ENCODE measurements at places on chromosomes 7 and 10.

GRCh38 chr7:79949778-79950177, 184.9 kb upstream of the GNAI1 start:
- no peak for DNase-seq

DNA sequence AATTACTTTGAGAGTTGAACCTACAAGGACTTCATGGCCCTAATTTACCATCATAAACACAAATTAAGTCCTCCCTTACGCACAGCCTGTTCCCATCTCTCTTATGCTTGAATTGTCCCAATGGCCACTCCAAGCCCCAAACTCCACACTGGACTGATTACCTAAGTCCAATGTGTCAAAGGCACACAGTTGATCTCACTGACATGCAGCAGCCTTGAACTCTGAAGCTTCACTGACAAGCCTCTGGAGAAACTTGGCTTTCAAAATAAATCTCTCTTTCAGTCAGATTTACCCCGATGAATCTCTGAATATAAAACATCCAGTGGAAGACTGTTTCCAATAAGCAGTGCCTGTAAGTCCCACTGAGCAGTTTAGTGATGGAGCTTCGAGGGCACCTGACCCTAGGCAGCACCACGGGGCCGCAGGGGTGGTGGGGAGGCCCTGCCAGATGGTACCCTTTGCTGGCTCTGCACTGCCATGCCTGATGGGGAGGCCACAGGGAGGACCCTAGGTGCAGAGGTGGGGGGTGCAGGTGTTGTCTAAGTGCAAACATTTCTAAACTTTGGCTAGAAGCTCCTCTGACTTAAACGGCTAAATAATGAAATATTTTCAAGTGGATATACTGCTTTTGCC, 3.3 kb upstream of the MAT1A start:
- DNase-seq = no peak

DNA sequence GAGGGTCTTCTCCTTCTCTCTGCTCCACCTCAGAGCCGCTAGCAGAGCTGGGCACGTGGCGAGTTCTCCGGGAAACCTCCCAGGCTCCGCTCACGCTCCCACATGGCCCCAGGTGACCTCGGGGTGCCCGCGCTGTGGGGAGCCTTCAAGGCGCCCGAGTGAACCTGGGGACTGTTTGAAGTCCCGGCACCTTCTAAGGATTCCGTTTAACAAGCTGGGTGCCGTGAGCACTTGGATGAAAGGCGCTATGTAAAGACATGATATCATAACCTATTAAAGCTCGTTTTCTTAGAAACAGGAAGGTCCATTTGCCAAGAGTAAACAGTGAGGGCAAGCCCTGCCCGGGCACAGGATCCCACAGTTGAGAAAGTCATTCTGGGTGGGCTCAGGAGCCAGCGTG, 15.8 kb upstream of the MYL10 start:
- DNase-seq = no peak

DNA sequence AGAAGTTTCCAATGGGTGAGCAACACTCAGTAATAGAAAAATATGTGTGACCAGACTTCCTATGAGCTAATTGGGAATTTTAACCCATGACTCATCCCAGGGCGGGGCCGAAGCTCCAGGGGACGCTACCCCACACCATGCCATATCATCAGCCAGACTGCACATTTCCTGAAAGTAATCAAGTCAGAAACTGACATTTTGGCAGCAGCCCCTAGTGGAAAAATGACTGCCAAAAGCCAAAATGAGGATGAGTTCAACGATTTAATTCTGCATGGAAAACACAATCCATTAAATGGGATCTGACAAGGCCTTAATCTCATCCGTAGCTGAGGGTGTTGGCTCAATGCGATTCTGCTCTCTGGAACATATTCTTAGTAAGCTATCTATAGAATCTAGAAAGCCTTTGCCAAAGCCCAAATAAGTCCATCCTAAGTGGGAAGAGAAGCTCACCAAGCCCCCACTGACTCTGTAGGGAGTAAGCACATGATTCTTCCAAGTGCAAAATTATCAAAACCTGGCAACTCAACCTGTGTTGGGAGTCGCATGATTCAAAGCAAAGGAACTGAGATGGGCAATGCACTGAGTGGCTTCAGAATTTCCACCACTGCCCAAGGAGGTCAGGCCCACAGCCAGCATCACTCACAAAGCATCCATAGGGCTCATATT, 93.1 kb upstream of the PDE1C start:
- DNase-seq = peak; percentile 96

GRCh38 chr10:20995123-20995987, 98.2 kb upstream of the NEBL start:
- no peak for DNase-seq

DNA sequence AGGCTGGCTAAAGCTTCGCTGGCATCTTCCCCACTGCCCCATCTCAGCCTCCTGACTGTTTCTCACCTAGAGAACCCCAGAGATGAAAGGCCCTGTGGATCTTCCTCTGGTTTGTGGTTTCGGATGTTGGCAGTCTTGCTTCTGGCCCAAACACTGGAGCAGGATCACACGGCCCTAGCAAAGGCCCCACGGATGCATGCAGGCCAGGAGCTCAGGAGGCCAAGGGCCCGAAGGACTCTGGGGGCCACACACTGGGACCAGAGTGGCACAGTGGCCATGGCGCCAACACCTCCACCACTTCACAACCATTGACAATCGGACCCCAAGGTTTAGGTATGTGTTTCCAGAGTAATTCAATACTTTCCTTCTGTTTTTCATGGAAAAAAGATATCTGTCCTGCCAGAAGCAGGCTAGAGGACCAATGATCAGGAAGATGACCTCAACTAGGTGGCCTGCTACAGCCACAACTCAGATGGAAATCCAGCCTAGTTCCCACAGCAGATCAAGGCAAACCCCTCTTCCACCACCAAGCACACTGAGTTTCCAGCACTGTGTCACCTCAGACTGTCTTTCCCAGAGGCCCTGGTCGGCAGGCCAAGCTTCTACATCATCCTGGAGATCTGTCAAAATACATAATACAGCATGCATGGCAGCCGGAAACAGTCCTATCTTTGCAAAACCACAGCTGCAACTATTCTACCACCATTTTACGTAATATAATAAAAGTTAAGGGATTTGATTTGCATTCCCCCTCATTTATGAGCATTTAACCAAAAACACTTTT, 53.0 kb downstream of the CTBP2 start:
- DNase-seq = no peak

DNA sequence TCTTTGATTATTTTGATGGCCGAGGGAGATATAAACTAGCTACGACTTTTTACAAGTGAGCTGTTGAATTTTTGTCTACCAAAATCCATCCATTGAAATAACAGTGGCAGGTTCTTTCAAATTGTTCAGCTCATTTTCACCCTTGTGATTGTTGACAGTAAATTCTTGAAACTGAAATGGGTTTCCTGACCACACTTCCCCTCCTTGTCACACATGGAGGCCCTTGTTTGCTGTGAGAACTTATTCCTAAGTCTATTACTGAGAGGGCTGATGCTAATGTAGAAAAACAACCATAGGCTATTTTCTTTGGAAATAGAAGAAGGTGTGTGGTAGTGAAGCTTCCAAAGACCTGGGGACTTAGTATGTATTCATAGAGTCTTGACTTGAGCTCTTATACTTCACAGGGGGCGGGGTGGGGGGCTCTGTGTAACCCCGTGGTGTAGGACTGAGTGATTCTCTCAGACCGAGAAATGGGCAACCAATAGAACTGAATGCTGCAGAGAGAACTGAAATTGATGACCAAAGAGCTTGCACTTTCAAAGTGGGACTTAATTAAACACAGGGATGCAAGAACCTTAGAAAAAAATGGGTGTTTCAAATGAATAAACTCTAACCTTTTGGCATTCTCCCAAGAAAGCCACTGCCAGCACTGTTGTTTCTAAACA, 718.9 kb downstream of the CCSER2 start:
- no peak for DNase-seq

- DNase-seq = peak; percentile 49
Measured at GRCh38 chr10:124049484-124049883, 43.9 kb downstream of the CHST15 start.

DNA sequence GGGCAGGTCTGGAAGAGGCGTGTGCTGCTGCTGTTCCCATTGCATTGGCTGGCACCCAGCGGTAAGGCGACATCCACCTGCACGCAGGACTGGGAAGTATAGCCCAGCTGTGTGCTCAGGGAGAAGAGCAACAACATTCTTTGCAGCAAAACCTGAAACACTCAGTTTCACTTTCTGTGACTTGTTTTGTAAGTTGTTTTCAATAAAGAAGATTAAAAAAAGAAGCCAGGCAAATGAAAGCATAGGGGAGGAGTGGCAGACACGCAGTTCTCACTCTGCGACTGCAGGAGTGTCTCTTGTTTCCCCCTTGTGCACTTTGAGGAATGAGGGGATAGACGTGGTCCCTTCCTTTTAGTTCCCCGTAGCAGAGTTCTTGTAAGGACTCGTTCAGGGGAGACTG, 5.8 kb downstream of the FBH1 start:
- no peak for DNase-seq

GRCh38 chr7:124724507-124725192, 40.9 kb downstream of the GPR37 start:
- no peak for DNase-seq

GRCh38 chr7:38539477-38540081, 91.6 kb downstream of the AMPH start:
- DNase-seq = no peak

GRCh38 chr10:104577163-104577562, 63.9 kb upstream of the SORCS3 start:
- no peak for DNase-seq

GRCh38 chr10:92702301-92702916, 12.7 kb downstream of the HHEX start:
- no peak for DNase-seq

- DNase-seq = no peak
Measured at GRCh38 chr7:104358446-104359132, 30.2 kb downstream of the LHFPL3 start.

- no peak for DNase-seq
Measured at GRCh38 chr10:110650265-110650668, 6.1 kb downstream of the RBM20 start.
